Hematopoietic multipotent progenitor cell treated with erythropoietin and hydrocortisone succinate and interleukin-3 and kit ligand, for 6 days (in vitro differentiated cells): ENCODE measurements at places on chromosomes 16 and 17.

- peak; percentile 54 for DNase-seq
Measured at GRCh38 chr17:37608351-37609169, 658 bp downstream of the SYNRG start.

DNA sequence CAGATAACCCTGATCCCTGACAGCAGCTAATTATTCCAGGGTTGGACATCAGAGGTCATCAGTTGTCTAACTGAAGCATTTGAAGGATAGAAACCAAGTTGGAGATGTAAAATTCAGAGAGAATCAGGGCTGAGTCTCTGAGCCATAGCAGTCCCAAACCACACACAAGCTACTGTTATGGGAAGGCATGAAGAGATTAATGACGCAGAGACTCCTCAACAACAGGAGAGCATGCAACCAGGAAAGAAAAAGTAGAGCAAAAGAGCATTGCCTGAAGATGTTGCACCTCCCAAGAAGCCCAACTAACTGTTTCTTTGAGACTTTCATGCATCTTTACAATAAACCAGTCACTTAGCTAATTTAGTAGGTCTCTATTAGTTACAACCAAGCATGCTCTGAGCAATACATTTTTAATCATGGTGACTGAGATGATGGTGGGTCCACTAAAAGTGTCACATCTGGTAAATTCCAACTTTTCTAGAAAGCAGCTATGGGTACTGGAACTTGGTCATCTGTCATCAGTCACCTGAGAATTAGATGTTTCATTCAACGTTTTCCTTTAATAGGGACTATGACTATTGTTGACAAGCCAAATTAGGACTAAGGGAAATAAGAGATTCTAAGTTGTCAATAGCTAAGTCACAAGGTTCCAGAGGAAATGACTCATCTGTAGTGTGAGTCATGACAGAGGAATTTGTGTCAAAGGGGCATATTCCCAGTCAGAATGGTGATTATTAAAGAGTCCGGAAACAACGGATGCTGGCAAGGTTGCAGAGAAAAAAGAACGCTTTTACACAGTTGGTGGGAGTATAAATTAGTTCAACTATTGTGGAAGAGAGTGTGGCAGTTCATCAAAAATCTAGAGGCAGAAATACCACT is 239.8 kb downstream of the CHD9NB start:
- DNase-seq, result no peak

- no peak for DNase-seq
Measured at GRCh38 chr17:8426094-8426720, 9.5 kb upstream of the NDEL1 start.

DNA sequence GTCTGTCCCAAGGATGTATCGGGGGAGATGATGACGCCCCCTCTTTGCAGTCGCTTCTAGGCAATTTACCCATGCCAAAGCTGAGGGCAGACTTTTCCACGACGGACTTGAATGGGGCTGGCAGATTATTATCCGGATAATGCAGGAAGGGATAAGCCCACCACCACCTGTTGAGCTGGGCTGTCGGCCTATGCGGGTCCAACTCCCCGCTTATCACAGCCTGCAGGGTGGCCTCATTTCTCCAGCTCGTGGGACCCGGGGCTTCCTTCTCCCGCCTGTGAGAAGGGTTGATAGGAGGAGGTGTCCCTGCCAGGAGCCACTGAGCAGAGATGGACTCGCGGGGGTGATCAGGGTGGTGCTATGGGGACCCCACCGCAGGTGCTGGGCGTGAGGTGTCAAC is 559 bp downstream of the CACNG5 start:
- no peak for DNase-seq

DNA sequence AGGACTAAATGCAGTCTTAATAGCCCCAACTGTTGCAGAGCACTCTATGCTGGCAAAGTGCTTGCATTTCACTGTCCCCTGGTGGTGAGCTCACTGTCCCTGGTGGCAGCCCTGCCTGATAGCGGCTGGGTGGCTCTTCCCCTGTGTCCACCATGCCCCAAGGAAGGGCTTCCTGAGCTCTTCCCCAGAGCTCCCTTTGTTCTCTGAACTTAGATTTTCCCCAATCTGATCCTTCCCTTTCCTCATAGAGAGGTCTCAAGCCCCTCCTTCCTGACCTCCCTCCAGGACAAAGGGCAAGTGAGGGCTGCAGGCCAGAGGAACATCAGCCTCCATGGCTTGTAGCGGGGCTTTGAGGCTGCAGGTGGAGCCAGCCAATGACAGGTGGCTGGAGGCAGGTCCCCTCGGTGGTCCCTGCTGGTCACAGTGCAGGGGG is 17.0 kb downstream of the BEAN1 start:
- no peak for DNase-seq

GRCh38 chr16:50263060-50263909 is 3.1 kb upstream of the ADCY7 start:
- DNase-seq, result peak; percentile 97

- peak; percentile 74 for DNase-seq
Measured at GRCh38 chr17:75776386-75777295, 8.0 kb upstream of the UNK start.

- no peak for DNase-seq
Measured at GRCh38 chr16:87240211-87241136, 76.7 kb downstream of the C16orf95 start.

GRCh38 chr16:68948230-68948910 is 105.0 kb downstream of the TANGO6 start:
- no peak for DNase-seq

DNA sequence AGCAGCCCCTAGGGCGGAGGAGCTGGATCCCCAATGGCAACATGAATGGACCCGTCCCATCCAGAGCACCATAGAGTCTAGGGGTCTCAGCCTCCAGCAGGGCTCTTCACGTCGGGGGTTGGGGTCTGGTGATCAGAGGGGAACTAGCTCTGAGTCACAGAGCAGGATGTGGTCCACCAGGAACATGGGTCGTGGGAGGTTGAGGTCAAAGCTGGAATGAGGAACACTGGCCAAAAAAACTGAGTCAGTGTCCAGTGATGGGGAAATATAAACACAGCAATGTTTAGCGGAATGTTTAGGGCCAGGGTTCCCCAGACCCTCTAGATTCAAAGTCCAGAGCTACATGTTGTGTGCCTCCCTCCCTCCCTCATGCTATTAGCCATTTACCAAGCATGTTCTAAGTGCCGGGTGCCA is 79.1 kb upstream of the C16orf82 start:
- no peak for DNase-seq

DNA sequence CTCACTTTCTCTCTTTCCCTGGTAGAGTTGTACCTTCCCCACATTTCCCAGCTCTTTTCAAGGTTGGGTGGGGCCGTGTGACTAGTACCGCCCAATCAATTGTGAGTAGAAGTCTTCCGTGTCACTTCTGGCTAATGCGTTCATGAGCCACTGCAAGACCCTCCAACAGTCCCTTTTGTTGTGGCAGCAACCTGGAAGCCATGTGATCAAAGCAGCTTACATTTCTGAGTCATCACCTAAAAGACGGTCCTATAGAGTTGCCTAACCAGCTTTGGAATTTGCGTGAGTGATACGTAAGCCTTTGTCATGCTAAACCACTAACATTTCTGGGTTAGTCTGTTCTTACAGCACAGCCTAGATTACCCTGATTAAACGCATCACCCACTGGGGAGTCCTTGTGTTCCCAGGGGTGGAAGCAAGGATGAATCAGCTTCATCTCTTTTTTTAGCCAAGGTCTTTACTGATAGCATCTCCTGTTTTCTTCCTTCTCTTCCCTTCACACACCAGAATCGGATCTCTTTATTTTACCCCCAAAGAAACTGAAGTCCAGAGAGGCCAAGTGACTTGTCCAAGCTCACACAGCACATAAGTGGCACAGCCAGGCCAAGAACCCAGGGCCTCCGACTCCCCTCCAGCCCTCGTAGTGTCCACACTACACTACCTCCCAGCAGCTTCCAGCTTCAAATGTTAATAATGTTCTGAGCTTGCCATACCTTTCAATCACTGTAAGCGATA is 366.3 kb upstream of the XYLT1 start:
- no peak for DNase-seq

DNA sequence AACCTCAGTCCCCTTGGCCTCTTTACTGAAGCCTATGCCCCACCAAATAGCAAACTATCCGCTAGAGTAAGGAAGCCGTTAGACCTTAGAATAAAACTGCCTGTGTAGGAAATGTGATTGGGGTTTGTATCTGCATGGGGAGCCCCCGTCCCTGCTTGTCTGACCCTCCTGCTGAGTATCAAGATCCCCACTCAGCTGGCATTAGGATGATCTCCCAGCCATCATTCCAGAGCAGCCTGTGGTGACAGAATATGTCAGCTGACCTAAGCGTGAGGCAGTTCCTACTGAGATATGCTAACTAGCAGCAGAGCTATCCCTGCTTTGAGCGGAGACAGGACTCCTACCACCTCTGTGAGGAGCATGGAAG is 645 bp upstream of the GFOD2 start:
- DNase-seq, result peak; percentile 80

- DNase-seq, result peak; percentile 36
Measured at GRCh38 chr17:74872313-74873036, at the start of gene FDXR. Gene FDXR (minus strand): TSS chr17:74872994. CDS start chr17:74872944, 50 bp downstream.

- DNase-seq, result no peak
Measured at GRCh38 chr17:41101586-41102259, at the start of gene KRTAP4-16. Gene KRTAP4-16 (minus strand): TSS chr17:41102209. CDS start chr17:41102209, 0 bp downstream.

GRCh38 chr16:68927018-68927417 is 83.7 kb downstream of the TANGO6 start:
- DNase-seq, result no peak

DNA sequence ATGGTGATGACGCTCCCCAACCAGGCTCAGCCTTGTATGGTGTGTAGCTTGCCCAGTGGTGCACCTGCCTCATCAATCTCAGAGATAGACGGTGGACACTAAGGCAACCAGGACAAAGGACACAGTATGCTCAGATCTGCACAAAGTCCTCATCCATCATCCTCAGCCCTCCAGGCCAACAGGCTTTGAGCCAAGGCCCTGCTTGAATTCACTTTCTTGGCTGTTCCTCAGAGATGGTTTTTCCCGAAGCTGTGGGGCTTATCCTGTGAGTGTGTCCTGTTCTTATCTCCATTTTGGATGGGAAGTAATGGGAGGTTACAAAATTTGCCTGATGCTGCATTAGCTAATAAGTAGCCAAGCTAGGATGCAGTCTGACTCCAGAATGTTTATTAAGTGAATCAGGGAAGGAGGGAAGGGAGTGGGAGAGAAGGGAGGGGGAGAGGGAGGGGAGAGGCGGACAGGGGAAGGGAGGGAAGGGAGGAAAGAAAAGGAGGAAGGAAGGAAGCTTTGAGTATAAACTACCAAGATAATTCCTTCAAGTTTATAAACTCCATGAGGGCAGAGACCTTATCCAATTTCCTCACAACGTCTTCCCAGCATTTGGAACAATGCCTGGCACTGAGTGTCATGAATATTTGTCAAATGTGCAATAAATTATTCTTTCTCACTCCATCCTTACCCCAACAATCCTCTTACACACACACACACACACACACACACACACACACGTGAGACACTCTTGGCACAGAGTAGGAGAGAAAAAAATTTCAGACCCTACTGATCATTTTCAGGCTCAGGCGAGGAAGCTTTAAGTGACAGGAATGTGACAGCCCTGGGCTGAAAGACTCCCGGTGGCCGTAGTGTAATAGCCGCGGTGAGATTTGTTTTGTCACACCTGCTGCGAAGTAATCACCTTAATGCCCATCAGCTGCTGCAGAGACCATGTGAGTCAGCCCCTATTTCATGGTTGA is 84.3 kb downstream of the BMERB1 start:
- no peak for DNase-seq

GRCh38 chr17:41614098-41614497 is 1.5 kb upstream of the KRT16 start:
- DNase-seq, result no peak

GRCh38 chr16:49856672-49857330 is 889 bp upstream of the ZNF423 start:
- DNase-seq, result peak; percentile 70

DNA sequence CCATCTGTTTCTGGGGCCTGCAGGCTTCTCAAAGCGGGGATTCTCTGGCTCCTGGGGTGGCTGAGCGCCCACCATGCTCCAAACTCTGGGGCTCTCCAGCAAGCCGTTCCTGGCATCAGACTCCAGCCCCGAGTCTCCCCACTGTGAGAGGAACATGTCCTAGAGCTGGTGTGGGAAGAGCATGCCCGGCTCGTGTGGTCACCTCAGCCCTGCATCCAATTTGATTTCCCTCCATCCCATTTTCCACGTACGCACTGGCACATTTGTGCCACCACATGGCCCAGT is 23.2 kb upstream of the KCNJ12 start:
- no peak for DNase-seq

- peak; percentile 65 for DNase-seq
Measured at GRCh38 chr17:44069974-44070454, 521 bp upstream of the G6PC3 start.

- DNase-seq, result peak; percentile 86
Measured at GRCh38 chr17:58666858-58667267, 25.0 kb downstream of the TEX14 start.

- DNase-seq, result no peak
Measured at GRCh38 chr16:63856537-63856936, 1265.3 kb downstream of the CDH11 start.

GRCh38 chr16:12558641-12559040 is 245.0 kb downstream of the CPPED1 start:
- DNase-seq, result no peak

DNA sequence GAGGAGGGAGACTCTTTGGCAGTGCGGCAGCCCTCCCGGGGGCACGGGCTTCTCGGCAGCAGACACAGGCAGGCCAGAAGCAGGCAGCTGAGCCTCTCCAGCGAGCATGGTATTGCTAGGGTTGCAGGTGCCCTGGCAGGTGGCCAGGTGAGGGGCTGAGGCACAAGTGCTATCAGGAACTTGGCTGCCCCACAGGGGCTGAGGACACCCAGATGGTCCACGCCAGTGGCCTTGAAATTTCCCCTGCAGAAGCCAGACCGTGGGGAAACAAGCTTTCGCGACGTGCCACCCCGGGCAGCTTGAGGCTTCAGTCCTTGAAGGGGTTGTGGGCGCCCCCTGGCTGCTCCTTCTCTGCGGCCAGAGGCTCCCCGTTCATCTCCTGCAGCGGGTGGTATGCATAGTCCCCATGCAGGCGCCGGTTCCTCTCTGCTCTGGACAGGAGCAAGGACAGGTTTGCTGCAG is 8.5 kb downstream of the NAGPA start:
- DNase-seq, result peak; percentile 58

- no peak for DNase-seq
Measured at GRCh38 chr17:21388066-21388465, 11.9 kb downstream of the KCNJ12 start.

- no peak for DNase-seq
Measured at GRCh38 chr17:33955461-33955860, 299.6 kb upstream of the CCL2 start.

GRCh38 chr16:77157346-77158058 is 33.5 kb upstream of the MON1B start:
- no peak for DNase-seq

GRCh38 chr16:29029168-29029994 is 44.5 kb downstream of the LAT start:
- DNase-seq, result peak; percentile 71

DNA sequence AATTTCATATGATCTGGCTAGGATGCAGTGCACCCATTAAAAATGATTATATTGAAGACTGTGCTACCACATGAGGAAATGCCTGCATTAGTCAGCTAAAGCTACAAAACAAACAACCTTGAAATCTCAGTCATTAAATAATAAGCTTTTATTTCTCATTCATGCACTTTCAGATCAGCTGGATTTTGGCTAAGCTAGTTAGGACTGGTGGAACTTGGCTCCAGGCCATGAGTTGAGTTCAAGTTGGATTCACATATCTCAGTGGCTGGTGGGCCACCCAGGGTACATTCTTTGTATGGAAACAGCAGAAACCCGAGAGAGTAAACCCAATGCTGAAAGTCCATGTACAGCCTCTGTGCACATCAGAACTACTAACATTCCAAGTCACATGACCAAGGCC is 6.4 kb upstream of the SLFN12L start:
- no peak for DNase-seq

GRCh38 chr16:56068816-56069215 is 122.5 kb upstream of the GNAO1 start:
- no peak for DNase-seq
